Left lung (tissue), 14 donors: ENCODE measurements at places on chromosomes 6 and 20.

- DNase-seq = no peak
Measured at GRCh38 chr20:36311854-36312723, 6.0 kb downstream of the DLGAP4 start.

DNA sequence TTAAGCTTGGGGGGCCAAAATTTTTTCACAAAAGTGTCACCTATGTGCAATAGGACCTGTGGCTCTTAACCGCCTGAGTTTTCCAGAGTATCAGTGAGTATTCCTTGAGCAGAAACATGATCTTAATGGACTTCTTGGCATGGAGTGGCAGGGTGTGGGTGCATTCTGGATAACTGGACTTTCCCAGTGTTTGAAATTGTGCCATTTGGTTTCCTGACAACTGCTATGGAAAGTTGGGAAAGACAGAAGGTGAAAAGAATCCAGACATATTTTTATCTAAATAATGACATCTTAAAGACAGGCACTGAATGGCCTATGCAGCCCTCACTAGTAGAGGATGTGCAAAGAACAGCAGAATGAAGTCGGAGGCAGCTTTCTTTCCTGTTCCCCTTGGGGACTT lies 34.3 kb upstream of the ADTRP start:
- DNase-seq = no peak

DNA sequence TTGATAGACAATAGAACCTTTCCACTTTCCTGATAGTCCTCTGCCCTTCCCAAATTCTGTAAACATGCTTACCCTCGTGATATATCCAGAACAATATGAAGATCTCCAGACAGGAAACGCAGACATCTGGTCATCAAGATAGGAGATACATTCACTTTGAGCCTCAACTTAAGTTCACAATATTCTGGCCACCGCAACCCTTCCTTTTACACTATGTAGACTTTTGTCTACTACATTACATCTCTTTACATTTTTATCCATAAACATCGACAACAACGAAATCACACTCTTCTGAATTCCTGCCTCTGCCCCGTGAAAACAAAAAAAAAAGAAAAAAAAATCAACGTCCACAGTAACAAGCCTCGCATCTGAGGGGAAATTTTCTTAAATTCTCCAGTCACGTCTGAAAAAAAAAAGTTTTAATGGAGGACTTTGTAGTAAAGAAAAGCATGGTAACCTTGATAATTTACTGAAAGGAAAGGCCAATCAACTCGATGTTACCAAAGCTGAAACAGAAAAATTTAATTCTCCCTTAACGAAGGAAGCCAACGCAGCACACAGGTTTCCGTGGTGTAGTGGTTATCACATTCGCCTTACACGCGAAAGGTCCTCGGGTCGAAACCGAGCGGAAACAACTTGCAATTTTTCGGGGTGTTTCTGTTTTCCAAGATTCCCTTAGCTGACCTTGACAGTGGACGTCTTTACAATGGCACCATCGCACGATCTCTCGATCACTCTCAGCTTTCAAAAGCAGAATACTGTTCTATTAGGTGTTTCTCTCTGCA lies 21.8 kb downstream of the POM121L2 start:
- no peak for DNase-seq

DNA sequence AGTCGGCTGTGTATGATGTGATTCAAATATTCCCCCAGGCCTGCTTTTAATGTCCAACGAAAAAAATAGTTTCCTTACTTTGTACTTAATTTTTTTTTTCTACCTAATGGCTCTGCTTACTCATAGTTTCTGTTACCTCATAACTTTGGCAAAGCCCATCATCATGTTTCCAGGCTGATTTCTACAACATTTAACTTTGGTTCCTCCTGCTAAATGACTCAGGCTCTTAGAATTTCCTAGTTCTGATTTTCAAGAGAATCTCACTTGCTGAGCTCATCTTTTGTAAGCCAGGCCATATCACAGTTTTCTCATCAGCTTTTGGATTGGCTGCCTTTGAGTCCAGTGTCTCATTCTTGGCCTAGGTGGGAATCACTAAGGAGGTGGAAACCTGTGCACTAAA lies 323.1 kb downstream of the HDGFL1 start:
- DNase-seq = no peak

- no peak for DNase-seq
Measured at GRCh38 chr6:40963019-40963418, 76.0 kb downstream of the UNC5CL start.

DNA sequence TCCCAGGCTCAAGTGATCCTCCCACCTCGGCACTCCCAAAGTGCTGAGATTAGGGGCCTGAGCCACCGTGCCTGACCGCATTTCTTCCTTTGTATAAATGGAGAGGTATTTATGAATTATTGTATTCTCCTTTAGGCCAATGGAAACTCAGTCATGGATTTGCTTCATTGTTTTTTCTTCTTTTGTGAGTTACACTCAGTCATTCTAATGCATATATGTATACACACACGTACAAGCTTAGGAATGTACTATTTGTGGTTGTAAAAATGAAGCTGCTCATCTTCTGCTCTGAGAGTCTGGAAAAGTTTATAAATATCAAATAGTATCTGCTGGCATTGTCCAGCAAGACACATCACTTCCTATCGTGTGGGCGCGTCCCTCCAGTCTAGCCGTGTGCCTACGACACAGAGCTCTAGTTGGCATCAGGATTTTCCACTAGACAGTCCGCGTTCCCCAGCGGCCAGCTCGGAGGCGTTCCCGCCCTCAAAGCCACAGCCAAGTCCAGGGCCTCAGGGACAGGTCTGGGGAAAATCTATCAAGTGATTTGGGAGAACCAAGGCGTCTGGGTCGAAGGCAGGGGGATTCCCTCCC lies 215.2 kb downstream of the NFATC2 start:
- DNase-seq = no peak

DNA sequence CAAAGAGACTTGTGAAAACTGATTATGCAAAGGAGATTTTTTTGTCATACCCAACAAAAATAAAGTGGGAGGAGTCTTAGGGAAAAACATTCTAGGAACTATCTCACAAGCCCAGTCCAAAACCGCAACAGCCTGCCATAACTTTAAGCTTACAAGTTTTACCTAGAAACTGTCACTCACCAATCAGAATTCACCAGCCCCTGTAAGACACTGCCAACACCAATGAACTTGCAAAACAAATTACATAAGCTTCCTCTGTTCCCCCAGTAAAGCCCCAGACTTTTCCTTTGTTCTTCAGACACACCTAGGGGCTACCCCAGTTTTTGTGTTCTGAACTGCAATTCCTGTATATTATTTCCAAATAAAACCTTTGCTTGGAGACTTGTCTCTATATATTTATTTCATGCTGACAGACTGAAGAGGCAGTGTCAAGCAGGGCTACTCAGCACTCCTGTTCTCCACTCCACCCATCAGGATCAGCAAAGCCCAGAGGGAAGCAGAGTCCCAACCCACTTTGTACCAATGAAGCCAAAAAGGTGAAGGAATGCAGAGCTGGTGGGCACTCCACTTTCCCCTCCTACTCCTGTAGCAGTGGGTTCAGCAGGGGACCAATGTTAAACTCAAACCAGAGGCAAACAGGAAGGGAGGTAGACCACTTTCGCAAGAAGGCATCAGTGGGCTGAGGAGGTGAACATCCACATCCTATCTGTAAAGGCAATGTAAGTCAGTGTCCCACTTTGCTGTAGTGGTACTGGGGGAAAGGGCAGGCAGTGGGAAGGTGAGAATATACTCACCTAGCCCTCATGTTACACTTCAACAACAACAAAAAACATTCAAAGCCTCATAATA lies 142.5 kb upstream of the RUNX2 start:
- DNase-seq = no peak

DNA sequence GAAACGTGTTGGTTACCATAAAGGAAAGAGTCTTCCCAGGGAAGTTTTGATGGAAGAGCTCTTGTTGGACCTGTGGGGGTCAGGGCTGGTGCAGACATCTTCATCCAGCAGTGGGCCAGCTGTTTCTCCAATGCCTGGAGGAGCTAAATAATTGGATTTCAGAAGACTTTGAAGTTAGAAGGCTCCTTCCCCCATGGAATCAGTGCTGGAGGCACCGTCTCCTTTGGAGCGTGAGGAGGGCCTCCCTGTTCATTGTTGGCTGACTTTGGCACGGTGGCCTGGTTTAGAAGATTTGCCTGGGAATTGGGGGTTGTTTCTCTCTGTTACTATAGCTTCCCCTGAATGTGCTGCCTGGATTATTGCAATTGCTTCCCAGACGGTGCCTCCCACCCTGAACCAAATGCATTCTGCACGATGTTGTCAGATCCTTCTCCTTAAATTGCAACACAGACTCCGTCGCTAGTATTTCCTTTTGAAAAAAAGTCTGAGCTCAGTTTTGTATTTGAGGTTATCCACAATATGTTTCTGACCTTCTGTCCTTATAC lies 27.7 kb upstream of the KCNG1 start:
- DNase-seq = no peak

GRCh38 chr6:98136333-98136732 lies 698.0 kb upstream of the POU3F2 start:
- no peak for DNase-seq

- peak; percentile 79 for DNase-seq
Measured at GRCh38 chr6:146433881-146434731, 109.5 kb upstream of the RAB32 start.

GRCh38 chr20:51042064-51042463 lies 19.2 kb upstream of the KCNG1 start:
- no peak for DNase-seq

GRCh38 chr20:41672282-41672681 lies 54.1 kb upstream of the CHD6 start:
- no peak for DNase-seq

DNA sequence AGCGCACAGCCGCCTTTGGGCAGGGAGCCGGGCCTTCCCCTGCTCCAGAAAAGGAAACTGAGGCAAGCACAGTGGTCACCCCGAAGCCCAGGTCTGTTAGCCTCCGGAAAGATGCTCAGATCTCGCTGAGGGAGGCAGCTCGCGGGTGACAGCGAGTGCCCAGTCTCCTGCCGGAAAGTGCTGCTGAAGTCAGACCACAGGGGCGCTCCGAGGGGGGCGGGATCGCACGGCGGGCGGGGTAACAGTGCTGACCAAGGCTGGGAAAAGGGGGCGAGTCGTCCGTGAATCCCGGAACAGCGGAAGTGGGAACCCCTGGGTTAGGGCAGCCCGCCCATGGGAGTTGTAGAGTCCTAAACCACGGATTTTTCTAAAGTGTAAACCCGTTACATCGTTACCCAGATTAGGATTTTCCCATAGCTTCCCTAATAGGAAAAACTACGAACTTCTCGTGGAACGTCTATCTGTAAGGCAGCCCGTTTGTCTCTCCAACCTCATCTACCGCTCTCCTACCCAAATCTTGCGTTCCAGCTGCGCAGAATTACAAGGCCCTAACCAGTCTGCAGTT lies 504 bp downstream of the VPS16 start:
- DNase-seq = peak; percentile 61

DNA sequence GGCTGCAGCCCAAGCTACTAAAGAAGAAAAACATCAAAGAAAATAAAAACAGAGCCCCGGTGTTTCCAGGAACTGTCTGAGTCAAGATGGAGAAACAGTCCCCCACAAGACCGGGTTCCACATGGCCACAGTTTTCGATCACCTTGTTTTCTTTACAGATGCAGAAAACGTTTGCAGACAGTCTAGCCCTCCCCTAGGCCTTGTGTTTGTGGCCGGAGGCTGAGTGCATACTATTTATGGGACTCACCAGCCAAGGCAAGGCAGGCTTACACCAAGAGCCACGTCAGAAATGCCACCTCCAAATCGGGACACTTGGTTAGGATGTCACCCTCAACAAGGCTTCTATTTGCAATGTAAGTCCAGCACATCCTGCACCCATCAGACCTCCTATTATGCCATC lies 97.3 kb downstream of the BMP7 start:
- DNase-seq = no peak

- no peak for DNase-seq
Measured at GRCh38 chr6:80541181-80541580, 434.7 kb downstream of the BCKDHB start.

GRCh38 chr6:1312203-1312472 lies 240 bp downstream of the FOXQ1 start:
- no peak for DNase-seq

DNA sequence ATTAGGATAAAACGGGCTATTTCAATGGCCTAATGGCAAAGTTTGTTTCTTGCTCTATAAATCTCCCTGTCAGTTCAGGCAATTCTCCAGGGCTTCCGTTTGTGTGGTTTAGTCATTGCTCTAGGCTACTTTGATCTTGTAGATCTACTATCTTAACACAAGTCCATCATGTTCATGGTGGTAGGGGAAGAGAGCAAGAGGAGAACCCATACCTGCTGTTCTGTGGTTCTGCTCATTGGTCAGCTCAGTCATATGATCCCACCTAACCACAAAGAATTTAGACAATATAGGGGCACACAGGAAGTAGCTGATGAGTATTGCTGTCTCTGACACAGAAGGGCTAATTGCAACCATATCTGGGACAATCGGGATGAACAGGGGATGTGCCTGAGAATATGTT lies 4.9 kb upstream of the DEK start:
- DNase-seq = no peak

DNA sequence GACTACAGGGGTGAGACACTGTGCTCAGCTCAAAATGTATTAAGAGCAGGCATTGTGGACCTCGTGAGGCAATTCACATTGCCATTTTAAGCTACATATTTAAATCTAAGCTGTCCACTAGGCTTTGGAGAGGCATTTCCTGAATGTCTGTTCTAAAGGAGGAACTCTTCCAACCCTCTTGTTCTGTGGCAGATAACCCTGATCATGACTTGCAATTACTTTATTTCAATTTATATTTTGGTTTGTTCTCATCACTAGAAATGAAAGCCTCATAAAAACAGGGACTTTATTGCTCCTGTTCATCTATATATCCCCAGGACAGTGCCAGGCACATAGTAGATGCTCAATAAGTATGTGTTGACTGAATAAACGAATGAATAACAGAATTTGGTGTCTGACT lies 84.0 kb upstream of the SALL4 start:
- DNase-seq = no peak

DNA sequence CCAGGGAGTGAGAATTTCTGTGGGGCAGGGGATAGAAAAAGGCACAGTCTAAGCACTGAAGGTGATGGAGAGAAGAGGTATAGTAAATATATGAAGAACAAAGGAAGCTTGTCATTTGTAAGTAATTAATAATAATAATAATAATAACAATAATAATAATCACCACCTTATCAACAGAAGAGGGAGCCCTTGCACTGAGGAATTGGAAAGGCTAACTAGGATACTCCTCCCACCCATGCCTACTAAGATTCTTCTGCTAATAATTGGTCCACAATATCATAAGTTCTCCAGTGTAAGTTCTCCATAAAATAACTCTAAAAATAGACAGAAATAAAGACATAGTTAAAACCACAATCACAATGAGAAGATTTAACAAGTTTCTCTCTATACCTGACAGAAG lies 912 bp upstream of the OR12D3 start:
- no peak for DNase-seq

DNA sequence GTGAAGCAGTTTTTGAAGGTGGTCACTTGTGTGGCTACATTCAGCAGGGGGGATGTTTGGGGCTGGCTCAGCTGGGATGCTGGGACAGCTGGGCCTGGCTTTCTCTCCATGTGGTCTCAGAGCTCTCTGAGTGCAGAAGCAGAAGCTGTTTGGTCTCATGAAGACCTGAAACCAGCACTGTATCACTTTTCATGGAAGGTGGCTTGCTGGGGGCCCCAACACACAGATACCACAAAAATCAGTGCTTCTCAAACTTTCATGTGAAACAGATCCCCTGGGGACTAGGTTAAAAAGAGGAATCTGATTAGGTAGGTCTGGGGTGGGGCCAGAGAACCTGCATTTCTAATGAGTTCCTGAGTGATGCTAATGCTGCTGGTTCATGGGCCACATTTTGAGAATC lies 347.3 kb downstream of the DHX35 start:
- no peak for DNase-seq
